MCF 10A (cell line): ENCODE measurements at places on chromosomes 2 and 18. TPM values are rescaled to one million over a fixed set of nuclear protein-coding genes. Genes with fewer than 3 reads are reported as not detected.

GRCh38 chr2:119315241-119315925, 51.3 kb downstream of the C2orf76 start:
- H3K36me3 ChIP-seq: no peaks in the 10 kb centered on the region
- H3K27ac ChIP-seq: no peak overlapping the region
- peaks cover 6% of the 10 kb centered on the region for H3K4me1 ChIP-seq
- H3K4me3 ChIP-seq: no peak overlapping the region

Gene TCF23
- total RNA-seq: not detected in 2 replicates

Gene RAPH1
- total RNA-seq: 78.0 and 79.8 TPM in 2 replicates

- no peaks in the 10 kb centered on the region for H3K27me3 ChIP-seq
- no peak overlapping the region for H3K4me3 ChIP-seq
- no peaks in the 10 kb centered on the region for H3K36me3 ChIP-seq
- no peaks in the 10 kb centered on the region for H3K4me1 ChIP-seq
Observed at GRCh38 chr2:204280262-204280668, 265.0 kb upstream of the PARD3B start.

GRCh38 chr2:58916063-58916462, 674.9 kb upstream of the FANCL start:
- DNase-seq: no peak
- H3K4me3 ChIP-seq: no peak overlapping the region
- H3K27me3 ChIP-seq: no peaks in the 10 kb centered on the region
- H3K4me1 ChIP-seq: no peaks in the 10 kb centered on the region
- no peak overlapping the region for H3K27ac ChIP-seq

DNA sequence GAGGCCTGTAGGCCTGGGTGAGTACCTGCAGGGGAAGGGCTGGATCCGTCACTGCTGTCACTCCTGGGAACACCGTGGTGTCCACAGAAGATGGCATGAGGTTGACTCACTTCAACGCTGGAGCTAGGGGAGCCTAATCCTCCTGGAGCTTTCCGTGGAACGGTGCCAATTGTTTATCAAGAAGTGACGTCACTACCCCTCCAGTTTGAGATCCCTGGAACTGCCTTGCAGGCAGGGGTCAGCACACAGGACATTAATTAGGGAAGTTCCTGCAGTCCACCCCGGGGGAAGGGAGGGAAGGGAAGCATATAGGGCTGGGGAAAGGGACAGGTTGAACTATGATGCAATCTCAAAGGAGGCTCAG, 408.6 kb downstream of the GALR1 start:
- no peaks in the 10 kb centered on the region for H3K27me3 ChIP-seq
- DNase-seq: no peak
- no peak overlapping the region for H3K27ac ChIP-seq
- no peak overlapping the region for H3K4me3 ChIP-seq
- no peaks in the 10 kb centered on the region for H3K36me3 ChIP-seq

Gene IL1F10
- not detected in 2 replicates for total RNA-seq

DNA sequence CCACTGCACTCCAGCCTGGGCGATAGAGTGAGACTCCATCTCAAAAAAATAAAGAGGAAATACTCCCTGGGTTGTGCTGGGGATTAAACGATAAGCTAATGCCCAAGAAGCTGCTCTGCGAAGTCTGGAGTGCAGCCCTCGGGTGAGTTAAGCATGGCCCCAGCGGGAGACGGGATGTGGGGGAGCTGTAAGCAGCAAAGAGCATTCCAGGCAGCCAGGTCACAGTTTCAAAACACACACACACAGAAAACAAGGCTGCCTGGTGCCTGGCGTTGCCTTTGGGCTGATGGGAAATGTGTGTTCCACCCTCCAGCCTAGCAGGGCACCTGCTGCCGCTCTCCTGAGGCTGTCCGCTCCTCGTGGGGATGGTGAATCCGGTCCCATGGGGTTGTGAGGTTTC, 24.1 kb downstream of the ODC1 start:
- H3K4me3 ChIP-seq: no peak overlapping the region
- H3K27ac ChIP-seq: no peak overlapping the region
- H3K27me3 ChIP-seq: no peaks in the 10 kb centered on the region
- peaks cover 51% of the 10 kb centered on the region for H3K36me3 ChIP-seq
- no peaks in the 10 kb centered on the region for H3K4me1 ChIP-seq
- DNase-seq: no peak

DNA sequence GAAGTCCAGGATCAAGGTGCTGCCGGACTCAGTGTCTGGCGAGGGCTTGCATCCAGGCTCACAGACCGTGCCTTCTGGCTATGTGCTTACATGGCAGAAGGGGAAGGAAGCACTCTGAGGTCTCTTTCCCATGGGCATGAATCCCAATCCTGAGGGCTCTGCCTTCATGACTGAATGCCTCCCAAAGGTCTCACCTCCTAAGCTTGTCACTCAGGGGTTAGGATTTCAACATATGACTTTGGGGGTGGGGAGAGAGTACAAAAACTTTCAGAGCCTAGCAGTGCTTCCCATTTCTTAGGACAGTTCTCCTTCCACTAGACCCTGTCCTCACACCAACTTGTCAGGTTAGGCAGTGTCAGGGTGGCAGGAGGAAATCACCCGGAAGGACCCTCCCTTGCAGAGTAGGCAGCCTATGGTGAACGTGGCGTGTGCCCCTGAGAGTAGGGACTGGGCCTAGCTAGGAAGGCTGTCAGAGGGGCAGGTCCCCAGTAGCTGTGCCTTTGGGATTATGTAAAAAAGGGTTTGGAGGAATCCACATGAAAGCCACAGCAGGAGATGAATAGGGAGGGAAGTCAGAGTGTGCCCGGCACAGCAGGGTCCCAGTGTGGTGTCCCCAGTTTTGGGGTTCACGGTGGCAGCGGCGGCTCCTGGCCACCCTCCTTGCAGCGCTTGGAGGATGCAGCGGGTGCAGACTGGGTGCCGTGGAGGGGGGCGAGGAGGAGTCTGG, 233.3 kb downstream of the LDLRAD4 start:
- H3K4me3 ChIP-seq: no peak overlapping the region
- no peaks in the 10 kb centered on the region for H3K36me3 ChIP-seq
- no peak for DNase-seq
- no peak overlapping the region for H3K27ac ChIP-seq

DNA sequence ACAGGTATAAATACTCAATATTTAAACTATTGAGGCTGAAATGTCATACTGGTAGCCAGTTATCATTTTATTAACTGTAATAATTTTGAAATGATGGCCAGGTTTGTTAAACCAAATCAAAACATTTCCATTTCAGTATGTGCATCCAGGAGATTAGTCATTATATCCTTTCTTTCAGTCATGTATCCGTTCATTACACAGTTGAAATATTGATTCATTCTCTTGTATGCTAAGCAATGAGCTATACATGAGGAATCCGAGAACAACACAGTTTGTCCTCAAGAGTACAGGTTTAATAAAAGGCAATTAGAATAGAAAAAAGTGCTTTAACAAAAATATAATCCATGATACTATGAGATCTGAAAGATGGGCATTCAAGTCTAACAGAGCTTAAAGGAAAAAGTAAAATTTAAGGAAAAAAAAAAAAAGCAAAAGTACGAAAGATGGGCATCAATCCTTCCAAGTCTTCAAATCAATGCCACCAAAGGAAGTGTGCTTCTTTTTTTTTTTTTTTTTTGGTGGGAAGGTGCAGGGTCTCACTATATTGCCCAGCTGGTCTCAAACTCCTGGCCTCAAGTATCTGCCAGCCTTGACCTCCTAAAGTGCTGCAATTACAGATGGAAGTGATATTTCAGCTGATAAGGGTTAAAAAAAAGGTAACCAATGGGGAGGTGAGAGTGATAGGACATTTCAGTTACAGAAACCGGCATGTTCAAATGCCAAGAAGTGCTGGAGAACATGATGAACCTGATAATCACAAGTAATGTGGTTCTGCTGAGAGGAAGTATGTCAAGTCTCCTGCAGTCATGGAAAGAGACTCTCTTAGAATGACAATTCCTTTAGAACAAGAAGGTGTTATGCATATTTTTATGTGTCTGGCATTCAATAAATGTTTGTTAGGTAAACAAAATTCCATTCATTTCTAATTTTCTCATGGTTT, 35.8 kb downstream of the PUM2 start:
- H3K36me3 ChIP-seq: peaks cover 83% of the 10 kb centered on the region
- H3K27me3 ChIP-seq: no peaks in the 10 kb centered on the region
- H3K4me3 ChIP-seq: no peak overlapping the region
- H3K4me1 ChIP-seq: no peaks in the 10 kb centered on the region
- DNase-seq: no peak

DNA sequence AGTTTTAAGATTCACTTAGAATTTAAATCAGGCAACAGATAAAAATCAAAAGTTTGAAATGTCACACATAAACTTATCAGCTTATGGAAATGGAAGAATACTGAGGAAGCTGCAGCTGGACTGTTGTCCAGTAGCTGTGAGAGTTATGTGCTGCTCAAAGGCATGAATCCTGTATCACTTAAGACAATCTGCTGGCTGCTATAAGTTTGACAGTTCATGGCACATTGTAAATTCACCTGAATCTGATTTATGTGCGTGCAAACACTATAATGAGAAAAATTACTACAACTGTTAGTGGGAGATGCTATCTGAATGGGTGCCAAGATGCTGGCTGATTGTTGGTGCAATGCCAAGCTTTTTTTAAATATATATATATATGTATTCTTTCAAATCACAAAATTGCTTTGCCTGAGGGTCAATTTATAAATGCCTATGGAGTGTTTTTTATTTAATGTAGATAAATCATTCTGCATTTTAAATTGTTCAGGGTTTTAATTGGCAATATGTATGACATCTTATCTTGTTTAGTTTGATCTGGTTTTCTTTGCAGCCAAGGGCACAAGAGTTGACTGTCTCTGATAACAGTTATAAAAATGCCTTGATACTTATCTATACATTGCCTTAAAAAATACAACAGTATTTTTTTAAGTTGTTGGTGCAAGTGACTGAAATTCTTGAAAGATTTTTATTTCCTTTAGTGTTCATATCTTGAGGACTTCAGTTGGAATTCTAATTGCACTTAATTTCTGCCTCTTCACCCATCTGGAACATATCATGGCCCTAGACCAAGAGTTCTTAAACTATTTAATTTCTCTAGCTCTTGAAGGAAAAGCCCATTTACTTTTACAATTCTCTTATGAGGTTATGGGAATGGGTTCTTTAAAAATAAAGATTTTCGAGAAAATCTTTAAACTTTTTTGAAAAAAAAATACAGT, 48.7 kb downstream of the CAVIN2 start:
- H3K27ac ChIP-seq: no peak overlapping the region
- no peaks in the 10 kb centered on the region for H3K27me3 ChIP-seq
- no peaks in the 10 kb centered on the region for H3K36me3 ChIP-seq
- H3K4me1 ChIP-seq: no peaks in the 10 kb centered on the region
- DNase-seq: no peak

Gene SLC35F5
- total RNA-seq: 52.7 and 64.9 TPM in 2 replicates

Gene ITGB6
- 3.8 and 6.9 TPM in 2 replicates for total RNA-seq

Gene SOX11
- not detected in 2 replicates for total RNA-seq

DNA sequence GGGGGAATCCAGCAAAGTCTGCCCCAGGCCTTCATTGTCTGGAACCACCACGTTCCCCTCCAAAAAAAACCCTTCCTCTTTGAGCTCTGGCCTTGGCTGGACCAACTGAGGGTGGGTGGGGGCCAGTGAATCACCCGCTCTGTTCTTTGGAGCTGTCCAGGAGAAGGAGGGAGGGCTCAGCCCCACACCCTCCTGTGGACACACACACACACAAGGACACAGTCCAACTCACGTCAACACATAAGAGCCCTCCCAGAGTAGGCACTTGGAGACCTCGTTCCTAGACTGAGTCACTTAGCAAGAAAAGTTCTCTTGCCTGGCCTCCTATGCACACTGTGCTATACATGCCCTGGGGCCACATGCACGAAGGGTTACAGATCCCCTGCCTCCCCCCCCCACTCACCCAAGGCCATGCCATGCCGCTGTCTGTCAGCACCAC, 1.2 kb upstream of the TNS1 start:
- H3K27ac ChIP-seq: peak overlapping the region; percentile 20
- peaks cover 25% of the 10 kb centered on the region for H3K4me1 ChIP-seq
- peak; percentile 90 for DNase-seq

Gene POTEE
- total RNA-seq: not detected in 2 replicates

Gene SERPINB8
- total RNA-seq: 54.1 and 58.0 TPM in 2 replicates

Gene B3GNT7
- total RNA-seq: not detected in 2 replicates

DNA sequence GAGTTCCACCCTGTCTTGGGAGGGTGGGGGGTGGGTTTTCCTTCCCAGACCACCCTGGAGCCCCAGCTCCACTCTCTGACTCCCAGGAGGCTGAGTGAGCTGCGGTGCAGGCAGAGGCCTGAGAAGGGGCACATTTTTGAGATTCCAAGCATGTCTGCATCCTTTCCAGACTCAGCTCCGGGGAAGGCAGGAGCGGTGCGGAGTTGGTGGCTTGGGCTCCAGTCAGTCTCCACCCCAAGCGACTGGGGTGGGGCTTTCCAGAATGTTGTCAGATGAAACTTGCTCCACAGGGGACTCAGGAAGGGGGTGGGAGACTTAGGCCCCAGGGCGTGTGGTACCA, 44.2 kb upstream of the HS6ST1 start:
- H3K36me3 ChIP-seq: peaks cover 9% of the 10 kb centered on the region
- no peaks in the 10 kb centered on the region for H3K27me3 ChIP-seq
- no peak overlapping the region for H3K4me3 ChIP-seq
- no peak for DNase-seq

- peaks cover 13% of the 10 kb centered on the region for H3K4me1 ChIP-seq
- H3K27me3 ChIP-seq: peaks cover 30% of the 10 kb centered on the region
- H3K4me3 ChIP-seq: peak overlapping the region; percentile 6
- DNase-seq: no peak
Observed at GRCh38 chr2:153872311-153873051, 759 bp downstream of the GALNT13 start.

Gene CDK15
- total RNA-seq: not detected in 2 replicates

GRCh38 chr2:238910751-238911351, 63.0 kb downstream of the TWIST2 start:
- no peak overlapping the region for H3K27ac ChIP-seq
- no peaks in the 10 kb centered on the region for H3K27me3 ChIP-seq
- no peak overlapping the region for H3K4me3 ChIP-seq
- peaks cover 23% of the 10 kb centered on the region for H3K36me3 ChIP-seq

Gene LAMA1
- 9.6 and 11.3 TPM in 2 replicates for total RNA-seq

Gene HRH4
- total RNA-seq: 0.10 and 0.16 TPM in 2 replicates

DNA sequence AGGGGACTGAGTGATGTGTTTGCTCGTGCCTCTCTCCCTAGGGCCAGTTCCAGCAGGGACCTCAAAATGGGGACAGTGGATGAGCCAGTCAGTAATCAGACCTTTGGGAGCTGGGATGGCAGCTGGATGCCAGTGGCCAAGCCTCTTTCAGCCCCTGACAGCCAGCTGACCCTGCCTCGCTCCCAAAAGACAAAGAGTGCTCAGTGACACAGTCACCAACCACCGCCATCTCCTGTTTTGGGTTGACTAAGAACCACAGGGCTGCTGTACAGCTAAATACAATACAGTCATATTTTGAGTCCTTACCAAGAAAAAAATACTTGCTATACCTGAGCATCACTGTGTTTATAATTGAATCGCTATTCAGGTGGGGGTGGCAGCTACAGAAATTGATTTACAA, 75.7 kb downstream of the POU3F3 start:
- peaks cover 5% of the 10 kb centered on the region for H3K4me1 ChIP-seq
- no peaks in the 10 kb centered on the region for H3K27me3 ChIP-seq
- H3K36me3 ChIP-seq: peaks cover 5% of the 10 kb centered on the region
- H3K4me3 ChIP-seq: no peak overlapping the region
- no peak overlapping the region for H3K27ac ChIP-seq

DNA sequence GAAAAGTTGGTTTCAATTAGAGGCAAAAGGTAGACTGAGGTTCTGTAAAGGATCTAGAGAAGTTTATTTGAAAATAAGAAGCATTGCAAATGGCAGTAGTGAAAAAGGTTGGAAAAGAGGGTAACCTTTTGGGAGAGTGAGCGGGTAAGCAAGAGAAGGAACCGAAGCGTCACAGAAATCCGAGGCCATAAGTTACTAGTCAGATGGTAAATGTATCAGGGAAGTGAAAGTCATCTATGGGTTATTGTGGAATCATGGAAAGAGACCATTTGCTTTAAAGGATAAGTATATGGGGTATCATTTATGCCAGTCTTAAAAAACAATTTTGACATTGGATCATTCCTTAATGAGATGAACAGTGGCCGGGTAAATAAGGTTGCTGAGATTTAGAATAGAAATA, 30.5 kb downstream of the EML4 start:
- H3K4me3 ChIP-seq: no peak overlapping the region
- no peaks in the 10 kb centered on the region for H3K27me3 ChIP-seq
- no peaks in the 10 kb centered on the region for H3K4me1 ChIP-seq
- no peak for DNase-seq
